ENCODE measurements at places on chromosomes 7 and 10. TPM values are rescaled to one million over a fixed set of nuclear protein-coding genes. Genes with fewer than 3 reads are reported as not detected.

PVRIG gene
- total RNA-seq, result not detected

SPDYE2B gene
- total RNA-seq, result 0.12 TPM

ADRA2A gene
- 2.9 TPM for total RNA-seq

KAZALD1 gene
- 25.4 TPM for total RNA-seq

KIAA1217 gene
- 1.2 TPM for total RNA-seq

PAX4 gene
- not detected for total RNA-seq

ZNF239 gene
- total RNA-seq, result 6.9 TPM

ADGRA1 gene
- total RNA-seq, result not detected

COL13A1 gene
- total RNA-seq, result 4.0 TPM

AKR1D1 gene
- total RNA-seq, result not detected

GATA3 gene
- total RNA-seq, result 0.08 TPM

EPHA1 gene
- not detected for total RNA-seq

LIPK gene
- not detected for total RNA-seq

PRPS1L1 gene
- total RNA-seq, result not detected

SPAM1 gene
- total RNA-seq, result not detected

FAM25G gene
- total RNA-seq, result not detected

ITIH2 gene
- total RNA-seq, result not detected

PNLIPRP2 gene
- not detected for total RNA-seq

AFAP1L2 gene
- 0.47 TPM for total RNA-seq

IGFBP3 gene
- total RNA-seq, result 73.8 TPM

GPRIN2 gene
- 0.08 TPM for total RNA-seq

CALML5 gene
- total RNA-seq, result not detected

ACBD7 gene
- 1.1 TPM for total RNA-seq

STEAP1B gene
- total RNA-seq, result 7.3 TPM

FBXL13 gene
- 1.6 TPM for total RNA-seq

CDH23 gene
- 0.08 TPM for total RNA-seq

NDUFB8 gene
- 269 TPM for total RNA-seq

ASAH2 gene
- 1.1 TPM for total RNA-seq

LBX1 gene
- total RNA-seq, result not detected

DEPP1 gene
- 50.4 TPM for total RNA-seq

COBL gene
- total RNA-seq, result not detected

NFE2L3 gene
- 0.12 TPM for total RNA-seq

NUTM2E gene
- total RNA-seq, result not detected

STAG3 gene
- 1.4 TPM for total RNA-seq

KMT2E gene
- 73.6 TPM for total RNA-seq

TMEM178B gene
- total RNA-seq, result 0.08 TPM

NFKB2 gene
- total RNA-seq, result 17.1 TPM

CYP26A1 gene
- 0.08 TPM for total RNA-seq

GALNT17 gene
- total RNA-seq, result 0.35 TPM

SRGN gene
- total RNA-seq, result 41.5 TPM

SLC39A12 gene
- total RNA-seq, result not detected

PDK4 gene
- total RNA-seq, result 0.15 TPM

COL1A2 gene
- 4,961 TPM for total RNA-seq

RBM20 gene
- 0.45 TPM for total RNA-seq

STK17A gene
- 39.2 TPM for total RNA-seq

SH2D4B gene
- not detected for total RNA-seq

EGFR gene
- total RNA-seq, result 29.3 TPM

ITPRIP gene
- total RNA-seq, result 4.0 TPM

EVX1 gene
- not detected for total RNA-seq

GOLGA7B gene
- not detected for total RNA-seq

CDK14 gene
- 54.0 TPM for total RNA-seq

LRIT1 gene
- total RNA-seq, result not detected

SDK1 gene
- under 0.01 TPM for total RNA-seq

PITRM1 gene
- total RNA-seq, result 45.6 TPM
